GM23248 (cell line): ENCODE measurements at places on chromosomes 1 and 21. TPM values are rescaled to one million over a fixed set of nuclear protein-coding genes. Genes with fewer than 3 reads are reported as not detected.
A peak's percentile ranks its signal among the peaks of the same experiment; 100 is the strongest.

REN gene
- not detected in 2 replicates for total RNA-seq

SMCP gene
- total RNA-seq = not detected in 2 replicates

DNA sequence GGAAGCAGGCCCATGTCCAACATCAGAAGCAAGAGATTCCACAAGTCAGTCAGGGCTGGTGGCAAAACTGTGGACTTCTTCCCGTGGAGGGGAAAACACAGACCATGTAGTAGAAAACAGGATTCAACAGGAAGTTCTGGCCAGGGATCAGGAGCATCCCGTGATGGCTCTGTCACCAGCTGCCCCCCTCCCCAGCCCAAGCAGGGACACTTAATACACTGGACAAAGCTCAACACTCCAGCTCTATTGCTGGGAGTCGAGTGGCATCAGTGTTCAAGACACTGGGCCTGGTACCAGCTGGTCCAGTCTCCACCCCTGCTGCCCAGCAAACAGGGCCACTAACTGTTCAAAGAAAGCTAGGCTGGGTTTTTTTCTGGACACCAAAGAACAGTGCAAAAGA lies 3.7 kb downstream of the SLC45A3 start:
- no peak overlapping the region for H3K4me3 ChIP-seq
- H3K4me1 ChIP-seq = 0 out of 2 replicates have a peak, but pooled peaks cover 7% of the 10 kb centered on the region
- H3K27ac ChIP-seq = no peak overlapping the region
- DNase-seq = no peak

DNA sequence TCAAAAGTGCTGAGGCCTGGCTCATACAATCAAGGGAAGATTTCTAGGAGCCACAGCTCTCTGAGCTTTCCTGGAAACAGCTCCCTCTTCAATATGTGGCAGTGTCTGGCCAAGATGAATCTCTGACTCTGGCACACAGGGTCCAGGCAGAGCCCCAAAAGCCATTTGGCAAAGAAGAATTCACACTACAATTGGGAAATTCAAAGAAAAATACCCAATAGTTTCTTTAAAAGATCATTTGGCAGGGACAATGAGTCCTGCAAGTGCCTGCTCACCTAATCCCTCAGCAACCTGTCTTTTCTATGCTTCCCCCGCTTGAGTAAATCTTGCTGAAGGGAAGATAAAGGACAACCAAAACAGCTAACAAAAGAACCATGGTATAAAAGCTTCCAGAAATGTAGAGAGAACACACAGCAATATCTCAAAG lies 124.6 kb downstream of the TGFBR3 start:
- H3K27me3 ChIP-seq = no peaks in the 10 kb centered on the region
- DNase-seq = peak; percentile 16
- no peak overlapping the region for H3K27ac ChIP-seq
- no peak overlapping the region for H3K4me3 ChIP-seq

GRCh38 chr1:239434181-239434580 lies 47.8 kb downstream of the CHRM3 start:
- DNase-seq = no peak
- no peaks in the 10 kb centered on the region for H3K36me3 ChIP-seq
- H3K27ac ChIP-seq = no peak overlapping the region
- H3K27me3 ChIP-seq = no peaks in the 10 kb centered on the region
- no peak overlapping the region for H3K4me3 ChIP-seq

- H3K4me1 ChIP-seq = no peaks in the 10 kb centered on the region
- no peak overlapping the region for H3K27ac ChIP-seq
- peak; percentile 12 for DNase-seq
- no peak overlapping the region for H3K4me3 ChIP-seq
Measured at GRCh38 chr1:43747736-43748135, 40.4 kb downstream of the ST3GAL3 start.

DNA sequence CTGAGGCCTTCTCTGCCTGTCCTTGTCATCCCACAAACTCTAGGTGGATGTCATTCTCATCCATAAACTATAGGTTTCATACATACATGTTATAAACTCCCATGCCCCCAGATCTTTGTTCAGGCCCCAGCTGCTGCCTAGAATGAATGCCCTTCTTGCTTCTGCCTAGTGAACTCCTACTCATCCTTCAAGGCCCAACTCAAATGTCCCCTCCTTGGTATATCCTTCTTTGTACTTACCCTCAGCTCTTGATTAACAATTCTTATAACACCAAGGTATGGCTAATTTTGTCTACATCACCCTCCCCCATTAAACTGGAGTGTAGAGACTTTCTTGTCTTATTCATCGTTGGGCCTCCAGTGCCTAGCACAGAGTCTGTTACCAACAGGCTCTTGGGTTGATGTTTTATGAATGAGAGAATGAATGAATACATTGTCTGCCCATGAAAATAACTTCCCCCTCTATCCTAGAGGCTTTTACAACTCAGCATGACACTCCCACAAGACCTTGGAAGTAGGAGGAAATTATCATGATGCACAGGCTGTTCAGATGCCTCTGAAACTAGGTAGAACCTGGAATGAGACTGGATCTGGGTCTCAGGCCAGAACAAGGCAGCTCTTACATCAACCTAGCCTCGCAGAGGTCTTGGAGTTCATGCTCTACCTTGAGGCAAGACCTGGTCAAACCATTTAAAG lies 26.9 kb downstream of the EPHB2 start:
- H3K27me3 ChIP-seq = no peaks in the 10 kb centered on the region
- peaks cover 26% of the 10 kb centered on the region for H3K4me1 ChIP-seq
- DNase-seq = no peak
- no peaks in the 10 kb centered on the region for H3K36me3 ChIP-seq
- H3K27ac ChIP-seq = no peak overlapping the region
- no peak overlapping the region for H3K4me3 ChIP-seq

DNA sequence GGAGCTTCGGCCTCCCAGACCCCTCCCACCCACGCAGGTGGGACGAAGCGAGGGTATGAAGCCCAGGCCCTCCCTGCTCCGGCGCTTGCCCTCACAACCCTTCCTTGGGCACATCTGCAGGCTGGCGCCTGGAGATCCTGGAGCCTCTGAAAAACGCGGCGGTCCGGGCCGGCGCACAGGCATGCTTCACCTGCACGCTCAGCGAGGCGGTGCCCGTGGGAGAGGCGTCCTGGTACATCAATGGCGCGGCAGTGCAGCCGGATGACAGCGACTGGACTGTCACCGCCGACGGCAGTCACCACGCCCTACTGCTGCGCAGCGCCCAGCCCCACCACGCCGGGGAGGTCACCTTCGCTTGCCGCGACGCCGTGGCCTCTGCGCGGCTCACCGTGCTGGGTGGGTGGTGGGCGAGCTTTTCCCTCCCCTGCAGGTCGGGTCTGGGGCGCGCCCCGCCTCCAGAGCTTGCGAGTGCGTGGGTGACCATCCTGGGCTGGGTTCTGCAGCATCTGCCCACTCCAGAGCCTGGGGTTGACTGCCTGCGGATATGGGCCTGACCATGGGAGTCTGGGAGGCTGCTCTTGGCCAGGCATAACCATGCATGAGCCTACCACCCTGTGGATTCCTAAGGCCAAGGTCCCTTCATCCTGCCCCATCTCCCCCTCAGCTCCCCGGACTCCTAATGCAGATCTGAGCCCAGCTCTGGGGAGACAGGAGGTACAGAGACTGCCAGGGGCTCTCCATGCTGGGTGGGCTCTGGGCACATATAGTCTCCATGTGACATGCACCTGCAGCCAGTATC lies 89.8 kb downstream of the TRIM11 start:
- H3K27me3 ChIP-seq = no peaks in the 10 kb centered on the region
- H3K27ac ChIP-seq = no peak overlapping the region
- H3K36me3 ChIP-seq = no peaks in the 10 kb centered on the region
- no peaks in the 10 kb centered on the region for H3K4me1 ChIP-seq
- H3K4me3 ChIP-seq = no peak overlapping the region

DNA sequence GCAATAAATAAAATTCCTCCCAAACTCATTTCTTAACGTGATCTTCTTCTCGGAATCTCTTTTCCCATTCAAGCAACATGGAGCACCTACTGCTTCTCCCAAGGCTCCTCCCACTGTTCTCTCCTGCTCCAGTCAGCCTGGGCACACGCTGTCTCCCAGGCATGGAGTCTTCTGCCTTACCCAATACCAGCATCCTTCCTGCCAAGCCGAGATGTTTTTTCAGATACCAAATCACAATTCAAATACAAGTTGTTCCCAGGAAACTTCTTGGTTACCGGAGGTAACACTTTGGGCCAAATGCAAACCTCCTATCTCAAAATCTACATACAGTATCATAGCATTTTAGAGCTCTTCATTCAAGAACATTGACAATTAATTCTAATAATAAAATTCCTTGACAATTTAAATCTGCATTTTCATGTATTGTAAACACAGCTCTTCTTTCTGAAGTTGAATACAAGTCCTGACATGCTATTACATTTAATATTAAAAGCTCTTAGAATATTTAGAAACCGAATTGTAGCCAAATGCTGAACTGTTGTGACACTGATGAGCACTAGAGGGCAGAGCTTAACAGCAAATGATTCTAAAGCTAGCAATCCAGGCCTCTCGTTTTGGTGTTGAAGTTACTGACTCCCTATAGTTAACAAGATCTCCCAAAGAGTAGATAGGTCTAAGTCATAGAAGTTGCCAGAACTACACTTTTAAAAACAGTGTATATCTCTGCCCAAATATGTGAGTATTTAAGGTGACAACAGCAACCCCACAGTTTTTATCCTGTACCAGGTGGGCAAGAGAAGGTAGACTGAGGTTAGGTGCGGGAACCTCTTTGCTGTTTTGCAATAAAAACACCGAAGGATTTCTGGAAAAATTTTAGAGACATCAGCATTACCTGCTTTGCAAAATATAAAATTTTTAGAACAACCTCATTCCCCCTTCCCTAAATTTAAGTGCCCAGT lies 52.3 kb downstream of the BCAR3 start:
- H3K27ac ChIP-seq = peak overlapping the region; percentile 63
- H3K4me1 ChIP-seq = peaks cover 65% of the 10 kb centered on the region
- H3K27me3 ChIP-seq = no peaks in the 10 kb centered on the region
- peak; percentile 86 for DNase-seq
- H3K36me3 ChIP-seq = peaks cover 19% of the 10 kb centered on the region; the same call in 1 of the 2 replicates

DNA sequence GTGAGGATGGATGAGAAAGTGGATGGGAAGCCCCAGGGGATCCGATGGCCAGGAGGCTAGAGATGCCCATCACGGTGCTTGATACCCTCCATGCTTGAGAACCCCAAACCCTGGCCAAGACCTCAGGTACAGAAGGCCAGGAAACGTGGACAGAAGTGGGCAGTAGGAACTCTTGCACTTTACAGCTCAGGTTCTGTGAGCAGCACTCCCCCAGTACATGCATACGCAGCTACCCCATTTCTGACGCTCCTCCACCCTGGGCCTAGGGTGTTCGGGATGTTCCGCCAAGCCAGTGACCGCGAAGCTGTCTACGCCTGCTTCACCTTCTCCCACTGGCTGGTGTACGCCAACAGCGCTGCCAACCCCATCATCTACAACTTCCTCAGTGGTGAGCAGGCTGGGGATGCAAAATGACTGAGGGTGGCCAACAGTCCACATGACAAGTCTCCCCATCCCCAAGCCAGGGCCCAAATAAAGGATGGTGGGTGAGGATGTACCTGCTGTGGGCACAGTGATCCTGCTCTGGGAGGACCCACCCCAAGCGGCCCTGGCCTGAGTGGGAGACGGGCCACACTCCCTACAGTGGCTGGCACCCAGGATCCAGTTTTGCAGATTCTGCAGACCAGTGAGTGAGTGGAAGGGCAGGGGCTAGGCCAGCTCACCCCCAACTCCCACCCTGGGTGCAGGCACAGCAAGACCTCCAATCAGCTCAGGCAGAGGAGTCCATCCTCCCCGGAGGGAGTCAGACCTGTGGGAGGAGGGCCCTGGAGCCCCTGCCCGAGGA lies 7.4 kb downstream of the HCRTR1 start:
- 0 out of 2 replicates have a peak, but pooled peaks cover 14% of the 10 kb centered on the region for H3K36me3 ChIP-seq
- H3K27ac ChIP-seq = no peak overlapping the region
- DNase-seq = no peak
- peaks cover 27% of the 10 kb centered on the region for H3K4me1 ChIP-seq
- H3K27me3 ChIP-seq = no peaks in the 10 kb centered on the region
- H3K4me3 ChIP-seq = no peak overlapping the region

DNA sequence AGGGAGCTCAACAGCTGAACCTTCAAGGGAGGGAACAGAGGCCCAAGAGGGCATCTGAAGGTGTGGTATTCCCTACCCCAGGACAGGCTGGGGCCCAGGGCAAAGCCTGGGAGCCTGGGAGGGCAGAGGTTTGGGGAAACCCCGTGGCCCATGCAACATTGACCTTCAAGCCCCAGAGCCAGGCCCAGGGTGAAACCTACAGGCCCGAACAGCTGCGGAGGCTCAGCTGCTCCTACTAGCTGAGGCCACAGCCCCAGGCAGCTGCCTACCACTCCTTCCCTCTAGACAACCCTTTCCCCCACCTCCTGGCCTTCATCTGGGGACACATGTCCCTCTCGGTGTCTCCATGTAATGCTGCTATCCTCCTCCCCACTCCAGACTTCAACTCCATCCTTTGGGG lies 3.2 kb downstream of the LAD1 start:
- H3K4me3 ChIP-seq = no peak overlapping the region
- H3K36me3 ChIP-seq = no peaks in the 10 kb centered on the region
- peaks cover 51% of the 10 kb centered on the region for H3K27me3 ChIP-seq
- H3K27ac ChIP-seq = no peak overlapping the region

DNA sequence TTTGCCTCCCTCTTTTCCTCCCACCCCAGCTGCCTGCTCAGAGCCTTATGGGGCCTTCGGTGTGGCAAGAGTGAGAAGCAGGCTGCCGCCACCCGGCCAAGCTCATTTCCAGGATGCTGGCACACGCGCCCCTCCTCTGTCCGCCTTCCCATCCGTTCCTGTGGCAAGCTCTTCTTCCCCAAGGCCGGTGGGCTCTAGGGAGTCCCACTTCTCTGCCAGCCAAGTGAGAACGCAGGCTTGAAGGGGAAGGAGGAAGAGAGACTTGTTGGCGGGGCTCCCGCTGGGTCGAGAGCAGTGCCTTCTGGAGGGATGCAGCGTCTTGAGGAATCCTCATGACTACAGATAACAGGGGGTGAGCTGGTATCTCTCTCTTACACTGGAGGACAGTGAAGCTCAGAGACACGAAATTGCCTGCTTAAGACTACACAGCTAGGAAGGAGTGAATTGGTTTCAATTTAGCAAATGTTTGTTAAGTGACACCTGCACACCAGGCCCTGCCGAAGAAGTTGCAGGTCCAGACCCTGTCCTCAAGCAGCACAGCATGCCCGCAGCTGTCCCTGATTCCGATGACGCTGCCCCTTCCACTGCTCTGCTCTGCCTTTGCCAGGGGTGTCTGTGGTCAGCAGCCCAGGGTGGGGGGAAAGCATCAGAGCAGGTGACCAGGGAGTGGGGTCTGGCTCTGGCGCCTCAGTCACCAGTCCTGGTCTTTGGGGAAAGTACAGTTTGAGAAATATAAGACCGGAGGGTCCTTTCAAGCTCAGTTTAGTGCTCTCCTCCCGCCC lies 40.1 kb upstream of the FOXO6 start:
- H3K27ac ChIP-seq = no peak overlapping the region
- DNase-seq = no peak
- peaks cover 8% of the 10 kb centered on the region; the same call in 1 of the 2 replicates for H3K27me3 ChIP-seq
- H3K36me3 ChIP-seq = no peaks in the 10 kb centered on the region

- no peak overlapping the region for H3K4me3 ChIP-seq
Measured at GRCh38 chr1:224450159-224450558, 15.6 kb upstream of the WDR26 start.
